ENCODE measurements at places on chromosomes 7 and 10.

DNA sequence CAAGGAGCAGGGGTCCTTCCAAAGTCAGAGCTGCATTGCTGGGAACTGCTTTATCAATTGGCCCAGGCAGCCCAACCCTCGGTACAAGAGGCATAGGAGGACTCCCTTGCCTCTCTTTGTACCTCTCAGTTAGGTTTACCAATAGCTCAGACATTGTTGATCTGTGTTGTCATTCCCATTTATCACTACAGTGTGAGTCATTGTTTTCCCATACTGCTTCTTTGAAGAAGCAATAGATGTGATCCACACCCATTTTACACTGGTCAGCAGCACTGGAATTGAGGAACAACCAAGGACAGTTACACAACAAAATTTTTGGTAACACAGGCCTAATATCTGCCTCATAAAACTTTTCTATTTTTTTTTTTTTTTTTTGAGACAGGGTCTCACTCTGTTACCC lies 307.2 kb downstream of the SNX13 start:
- no peak for DNase-seq

GRCh38 chr10:80520661-80521470 lies 16.8 kb upstream of the SH2D4B start:
- no peak for DNase-seq

GRCh38 chr7:9782275-9782674 lies 1191.4 kb upstream of the PHF14 start:
- no peak for DNase-seq

GRCh38 chr10:49518982-49519578 lies 19.8 kb downstream of the ERCC6 start:
- DNase-seq: peak; percentile 26

- no peak for DNase-seq
Observed at GRCh38 chr10:1316121-1316808, 260.1 kb downstream of the WDR37 start.

DNA sequence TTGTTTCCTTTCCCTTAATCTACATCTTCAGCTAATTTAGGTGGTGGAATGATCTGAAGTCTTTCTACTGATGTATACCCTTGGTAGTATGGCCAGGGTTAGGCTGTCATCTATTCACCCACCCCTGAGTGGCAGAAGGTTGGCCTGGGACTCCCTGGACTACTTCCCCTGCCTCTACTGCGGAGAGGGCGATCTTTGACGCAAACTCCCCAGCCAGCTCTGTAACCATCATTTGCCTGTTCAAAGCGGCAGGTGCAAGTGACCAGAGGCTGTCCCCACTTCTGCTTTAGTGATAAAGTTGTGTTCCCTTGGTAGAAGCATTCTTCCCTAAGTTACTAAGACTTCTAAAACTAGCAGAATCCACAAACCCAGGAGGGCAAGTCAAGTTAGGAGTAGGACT lies 70.8 kb upstream of the UNC5B start:
- DNase-seq: no peak

DNA sequence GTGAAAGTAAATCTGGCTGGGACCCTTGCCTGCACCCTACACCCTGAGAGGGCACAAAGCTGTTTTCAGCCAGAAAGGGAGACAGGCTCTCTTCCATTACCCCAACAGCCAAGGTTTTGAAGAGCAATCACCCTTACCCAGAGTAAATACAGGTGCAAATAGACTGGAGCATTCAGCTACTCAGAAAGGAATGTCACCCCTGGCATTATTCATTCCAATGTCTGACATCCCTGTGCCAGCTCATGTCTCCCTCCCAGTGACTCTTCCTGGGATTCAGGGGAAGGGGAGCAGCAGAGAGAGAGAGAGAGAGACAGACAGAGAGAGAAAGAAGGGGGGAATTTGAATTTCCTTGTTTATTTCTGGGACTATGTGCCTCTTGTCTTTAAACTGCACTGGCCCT lies 611.8 kb downstream of the SORCS3 start:
- DNase-seq: peak; percentile 6

- DNase-seq: no peak
Observed at GRCh38 chr10:61751599-61751998, 88.9 kb downstream of the CABCOCO1 start.

GRCh38 chr10:128310971-128311658 lies 184.9 kb upstream of the MKI67 start:
- DNase-seq: no peak

DNA sequence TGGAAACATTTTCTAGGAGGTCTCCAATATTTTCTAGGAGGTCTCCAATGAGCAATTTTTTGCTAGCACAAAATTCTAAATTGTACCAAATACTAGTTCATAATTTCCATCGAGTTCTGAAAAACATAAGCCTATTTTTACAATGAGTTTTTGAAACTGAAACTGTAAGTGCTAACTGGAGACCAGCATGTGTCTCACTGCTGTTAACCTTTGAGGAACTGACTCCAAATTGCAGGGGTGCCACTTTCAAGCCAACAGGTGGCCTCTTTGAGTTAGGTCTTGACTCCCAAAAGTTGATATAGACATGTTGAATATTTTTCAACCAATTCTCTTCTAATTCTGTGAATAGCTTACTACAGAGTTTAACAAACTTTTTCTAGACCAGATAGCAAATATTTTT lies 58.8 kb downstream of the CAV1 start:
- DNase-seq: no peak

- DNase-seq: no peak
Observed at GRCh38 chr10:110317866-110318850, 13.4 kb upstream of the SMNDC1 start.

- no peak for DNase-seq
Observed at GRCh38 chr10:69508738-69509340, 57.6 kb downstream of the TSPAN15 start.

DNA sequence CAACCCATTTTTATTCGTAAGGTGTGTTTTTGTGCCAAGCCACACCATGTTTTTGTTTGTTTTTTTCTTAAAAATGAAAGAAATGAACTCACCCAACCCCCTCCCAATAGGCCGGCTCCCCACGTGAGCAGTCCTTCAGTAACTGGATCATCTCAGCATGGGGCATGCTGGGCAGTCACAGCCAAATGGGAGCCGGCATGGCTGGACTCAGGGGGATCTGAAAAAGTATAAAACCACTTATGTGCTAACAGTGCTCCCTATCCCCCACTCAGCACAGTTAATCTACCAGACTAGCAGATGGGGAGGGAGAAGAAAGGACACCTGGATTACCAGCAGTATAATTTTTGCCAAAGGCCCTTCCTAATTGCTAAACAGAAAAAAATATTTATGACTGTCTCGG lies 39.3 kb downstream of the BAZ1B start:
- no peak for DNase-seq

DNA sequence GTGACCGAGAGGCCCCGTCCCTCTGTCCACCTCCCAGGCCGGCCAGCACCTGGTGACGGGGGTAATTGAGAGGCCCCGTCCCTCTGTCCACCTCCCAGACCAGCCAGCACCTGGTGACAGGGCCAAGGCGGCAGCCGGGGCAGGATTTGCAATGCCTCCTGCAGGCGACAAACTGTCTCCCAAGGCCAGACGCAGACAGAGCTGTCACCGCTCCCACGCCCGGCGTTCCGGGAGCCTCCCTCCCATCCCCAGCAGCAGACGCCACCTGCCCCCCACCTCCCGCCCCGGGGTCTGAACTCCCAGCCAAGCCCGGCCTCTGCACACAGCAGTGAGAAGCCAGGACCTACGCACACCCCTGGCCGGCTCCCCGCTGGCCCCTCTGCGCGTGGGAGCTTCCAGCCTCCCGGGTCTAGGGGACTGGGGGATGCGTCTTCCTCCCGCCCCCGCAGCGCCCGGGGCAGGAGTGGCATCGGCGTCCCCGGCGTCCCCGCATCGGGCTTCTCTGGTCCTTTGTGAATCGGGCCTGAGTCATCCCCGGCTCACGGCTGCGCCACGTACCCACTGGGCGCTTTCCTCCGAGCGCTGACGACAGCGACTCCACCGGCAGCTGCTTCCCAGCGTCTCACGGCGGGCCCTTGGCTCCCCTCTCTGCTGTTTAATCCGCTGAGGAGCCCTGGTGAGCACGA lies 95.1 kb upstream of the DIP2C start:
- no peak for DNase-seq

GRCh38 chr10:79022565-79023230 lies 46.1 kb upstream of the ZMIZ1 start:
- DNase-seq: no peak

DNA sequence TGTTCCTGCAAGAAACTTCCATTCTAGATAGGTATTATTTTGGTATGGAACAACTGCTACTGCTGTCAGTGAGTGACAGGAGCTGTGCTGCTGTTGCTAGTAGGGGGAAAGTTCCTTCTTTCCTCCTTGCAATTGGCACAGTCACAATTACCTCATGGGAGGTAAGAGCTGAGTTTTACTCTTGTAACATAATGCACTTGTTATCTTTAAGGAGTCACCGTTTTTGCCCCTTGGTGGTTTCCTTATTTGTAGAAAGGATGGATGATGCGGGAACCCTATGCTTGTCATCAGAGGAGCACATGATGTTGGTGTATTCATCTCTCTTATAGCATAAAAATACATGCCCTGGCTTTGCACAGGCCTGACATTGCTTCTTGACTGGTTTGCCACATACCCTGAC lies 234.7 kb upstream of the NPY start:
- DNase-seq: no peak

DNA sequence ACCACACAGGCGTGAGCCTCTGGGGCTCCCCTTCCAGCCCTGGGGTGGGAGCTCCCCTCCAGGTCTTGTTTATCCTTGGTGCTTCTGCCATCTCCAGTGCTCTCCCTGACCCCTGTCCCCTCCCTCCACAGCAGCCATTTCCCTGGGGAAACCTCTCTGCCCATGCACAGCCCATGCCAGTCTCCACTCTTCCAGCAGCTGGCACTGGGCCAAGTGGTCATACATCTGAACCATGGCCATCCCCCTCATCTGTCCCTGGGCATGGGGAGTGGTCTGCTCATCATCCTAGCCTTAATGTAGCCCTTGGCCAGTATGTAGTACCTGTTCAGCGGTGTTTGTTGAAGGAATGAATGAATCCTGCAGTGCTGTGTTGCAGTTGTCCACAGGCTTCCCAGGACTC lies 172.4 kb upstream of the ZNF32 start:
- DNase-seq: no peak

- peak; percentile 18 for DNase-seq
Observed at GRCh38 chr7:138980563-138981291, 462 bp downstream of the KIAA1549 start.

DNA sequence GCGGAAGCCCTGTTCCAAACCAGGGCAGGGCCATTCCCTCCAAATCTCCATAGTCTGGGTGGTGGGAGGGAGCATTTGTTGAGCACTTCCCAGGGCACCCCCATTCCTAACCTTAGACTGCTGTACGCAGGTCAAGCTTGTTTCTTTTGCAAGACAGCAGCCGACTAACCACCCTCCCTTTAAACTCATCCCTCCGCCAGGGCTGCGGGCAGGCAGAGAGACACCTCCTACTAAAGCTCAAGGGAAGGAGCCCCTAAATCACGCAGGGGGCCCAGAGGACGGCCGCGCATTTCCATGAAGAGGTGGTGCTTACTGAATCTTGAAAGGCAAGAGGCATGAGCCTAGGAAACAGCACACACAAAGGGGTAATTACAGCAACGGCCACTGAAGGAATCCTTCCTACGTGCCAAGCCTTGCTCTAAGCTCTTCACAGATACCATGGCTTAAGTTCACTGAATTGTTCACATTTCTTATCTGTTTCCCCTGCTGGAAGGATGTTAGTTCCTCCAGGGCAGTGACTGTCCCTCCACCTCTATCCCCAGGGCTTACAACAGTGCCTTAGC lies 90.0 kb downstream of the PROSER2 start:
- DNase-seq: no peak

GRCh38 chr7:84510505-84510904 lies 315.9 kb upstream of the SEMA3A start:
- no peak for DNase-seq

Data from NCI-H748 treated with DMSO at 0.1 percent for 48 hours (cell line).